Stimulated activated CD4-positive, alpha-beta T cell treated with anti-CD3 and anti-CD28 coated beads, Interleukin-15, amount 100 ng/mL, for 1 hour (primary cell): ENCODE measurements at places on chromosomes 6 and 20.

DNA sequence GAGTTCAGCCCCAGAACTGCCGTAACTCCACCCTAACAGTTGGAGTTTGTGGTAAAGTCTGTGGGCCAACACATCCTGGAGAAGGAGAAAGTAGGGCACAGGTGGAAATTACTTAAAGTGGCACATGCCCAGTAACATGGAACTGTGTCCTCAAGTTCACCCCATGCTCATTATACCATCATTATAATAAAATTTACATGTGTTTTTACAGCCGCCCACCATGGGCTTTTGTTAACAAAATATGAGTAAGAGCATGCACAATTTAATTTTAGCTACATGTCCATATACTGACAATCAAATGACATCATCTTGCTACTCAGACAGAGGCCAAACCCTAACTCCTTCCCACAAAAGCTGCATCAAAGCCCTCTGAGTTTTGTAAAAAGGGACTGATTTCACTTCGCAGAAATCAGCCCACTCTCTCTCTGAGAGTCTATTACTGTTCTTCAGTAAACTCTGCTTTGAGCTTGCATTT, 17.3 kb upstream of the ELOVL4 start:
- no peak for DNase-seq

- DNase-seq, result no peak
These were observed 109.0 kb upstream of the THBS2 start for GRCh38 chr6:169362501-169363121.

- no peak for DNase-seq
These were observed 45.6 kb upstream of the SLC22A1 start for GRCh38 chr6:160076009-160076408.

DNA sequence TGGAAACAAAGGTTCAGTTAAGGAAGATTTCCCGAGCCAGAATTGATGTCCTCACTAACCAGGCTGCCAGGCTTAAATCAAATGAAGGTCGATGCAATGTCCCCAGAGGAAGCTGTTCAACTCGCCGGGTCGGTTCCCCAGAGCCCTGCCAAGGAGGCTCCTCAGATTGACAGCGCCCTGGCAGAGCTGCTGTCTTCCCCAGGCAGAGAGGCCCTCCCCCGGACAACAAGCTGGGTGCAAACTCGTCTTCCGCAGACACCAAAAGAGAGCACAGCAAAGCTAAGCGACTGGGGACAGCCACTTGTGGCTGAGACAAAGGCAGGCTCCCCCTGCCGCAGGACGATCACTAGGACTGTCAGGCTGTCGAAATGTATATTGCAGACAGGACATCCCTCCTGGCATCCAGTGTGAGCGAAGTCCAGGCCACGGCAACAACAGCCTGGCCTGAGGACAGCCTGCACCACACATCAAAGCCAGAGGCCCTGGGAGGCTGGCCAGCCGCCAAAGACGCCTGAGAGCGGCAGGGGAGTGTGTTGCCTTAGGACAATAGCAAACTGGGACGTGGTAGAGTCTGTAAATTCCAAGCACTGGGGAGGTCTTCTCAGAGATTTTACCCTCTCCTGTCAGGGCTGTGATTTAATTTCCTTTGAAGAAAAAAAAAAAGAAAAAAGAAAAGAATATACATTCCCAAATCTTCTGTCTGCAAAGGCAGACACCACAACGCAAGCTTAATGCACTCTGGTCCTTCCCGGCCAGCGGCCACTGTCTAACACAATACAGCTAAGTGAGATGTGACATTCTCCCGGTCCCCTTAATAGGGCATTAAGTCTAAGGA, 99.1 kb downstream of the HIVEP2 start:
- DNase-seq, result no peak

DNA sequence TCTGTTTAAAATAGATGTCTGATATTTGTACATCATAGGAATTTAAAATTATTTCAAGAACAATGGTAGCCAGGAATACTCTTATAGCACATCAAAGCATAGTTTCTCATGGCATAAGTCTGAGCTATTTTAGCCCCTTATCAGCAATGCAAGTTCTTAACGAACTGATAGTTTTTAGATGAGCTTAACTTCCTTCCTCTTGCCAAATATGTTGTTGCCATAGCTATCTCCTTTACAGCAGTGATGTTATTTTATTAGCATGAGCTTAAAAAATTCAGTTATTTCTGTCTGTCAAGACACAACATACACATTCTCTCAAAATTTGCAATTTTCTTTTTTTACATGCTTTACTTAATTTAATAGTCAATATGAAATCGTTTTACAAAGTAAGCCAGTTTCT, 867.2 kb downstream of the PHF3 start:
- DNase-seq, result no peak

DNA sequence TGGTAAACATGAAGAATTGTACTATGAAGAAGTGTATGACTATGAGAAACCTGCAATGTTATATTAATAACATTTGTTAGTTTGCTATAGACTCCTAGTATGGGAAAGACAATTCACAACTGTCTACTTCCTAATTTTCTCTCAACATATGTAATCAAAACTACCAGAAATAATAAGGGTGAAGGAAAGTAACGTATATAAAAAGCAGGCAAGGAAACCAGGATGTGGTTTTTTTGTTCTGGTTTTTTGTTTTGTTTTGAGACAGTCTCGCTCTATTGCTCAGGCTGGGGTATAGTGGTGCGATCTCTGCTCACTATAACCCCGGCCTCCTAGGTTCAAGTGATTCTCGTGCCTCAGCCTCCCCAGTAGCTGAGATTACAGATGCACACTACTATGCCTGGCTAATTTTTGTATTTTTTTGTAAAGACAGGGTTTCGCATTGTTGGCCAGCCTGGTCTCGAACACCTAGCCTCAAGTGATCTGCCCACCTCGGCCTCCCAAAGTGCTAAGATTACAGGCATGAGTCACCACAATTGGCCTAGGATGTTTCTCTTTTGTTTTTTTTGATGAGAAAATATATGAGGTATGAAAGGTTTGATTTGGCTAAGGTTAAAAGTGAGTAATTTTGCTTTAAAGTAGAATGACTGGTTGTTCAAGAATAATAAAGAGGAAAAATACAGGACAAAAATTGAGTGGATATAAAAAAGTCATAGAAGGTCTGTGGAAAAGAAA, 83.1 kb downstream of the PTCHD4 start:
- no peak for DNase-seq

DNA sequence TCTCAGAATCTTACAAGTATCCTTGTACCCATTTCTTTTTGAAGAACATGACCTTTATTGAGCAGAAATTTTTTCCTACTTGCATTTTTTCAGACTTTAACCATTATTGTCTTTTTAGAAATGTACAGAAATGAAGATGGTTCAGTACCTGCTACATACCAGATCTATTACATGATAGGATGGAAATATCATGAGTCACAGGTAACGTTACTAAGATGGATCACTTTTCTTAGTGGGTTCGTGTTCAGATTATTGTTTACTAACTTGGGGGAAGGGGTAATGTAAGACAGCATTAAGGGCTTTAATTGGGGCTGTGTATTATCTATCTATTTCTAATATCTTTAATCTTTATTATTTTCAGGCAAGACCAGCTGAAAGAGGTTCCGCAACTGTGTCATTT, 31.9 kb downstream of the NDUFAF5 start:
- no peak for DNase-seq

GRCh38 chr6:1786455-1787453, 177.0 kb downstream of the FOXC1 start:
- DNase-seq, result no peak

DNA sequence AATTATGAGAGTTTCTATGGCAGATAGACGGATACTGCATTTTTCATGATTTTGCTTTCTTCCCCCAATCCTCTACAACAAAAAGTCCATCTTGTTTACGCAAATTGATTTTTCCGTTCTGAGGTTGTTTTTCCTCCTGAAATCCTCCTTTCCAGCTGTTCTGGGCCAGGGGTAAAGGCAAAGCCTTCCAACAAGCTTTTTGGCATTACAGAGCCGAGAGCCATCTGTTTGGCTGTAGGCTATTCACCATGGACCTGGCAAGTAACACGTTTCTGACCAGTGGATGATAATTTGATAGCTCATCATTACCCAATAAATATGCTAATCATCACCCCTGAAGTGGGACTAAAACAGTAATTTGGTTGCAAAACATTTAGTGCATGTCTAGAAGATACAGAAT, 226.5 kb downstream of the CBLN4 start:
- DNase-seq, result no peak

- DNase-seq, result no peak
These were observed 254.9 kb downstream of the TAF4 start for GRCh38 chr20:61810738-61811135.

- no peak for DNase-seq
These were observed 7.4 kb downstream of the CYP39A1 start for GRCh38 chr6:46645265-46645664.

DNA sequence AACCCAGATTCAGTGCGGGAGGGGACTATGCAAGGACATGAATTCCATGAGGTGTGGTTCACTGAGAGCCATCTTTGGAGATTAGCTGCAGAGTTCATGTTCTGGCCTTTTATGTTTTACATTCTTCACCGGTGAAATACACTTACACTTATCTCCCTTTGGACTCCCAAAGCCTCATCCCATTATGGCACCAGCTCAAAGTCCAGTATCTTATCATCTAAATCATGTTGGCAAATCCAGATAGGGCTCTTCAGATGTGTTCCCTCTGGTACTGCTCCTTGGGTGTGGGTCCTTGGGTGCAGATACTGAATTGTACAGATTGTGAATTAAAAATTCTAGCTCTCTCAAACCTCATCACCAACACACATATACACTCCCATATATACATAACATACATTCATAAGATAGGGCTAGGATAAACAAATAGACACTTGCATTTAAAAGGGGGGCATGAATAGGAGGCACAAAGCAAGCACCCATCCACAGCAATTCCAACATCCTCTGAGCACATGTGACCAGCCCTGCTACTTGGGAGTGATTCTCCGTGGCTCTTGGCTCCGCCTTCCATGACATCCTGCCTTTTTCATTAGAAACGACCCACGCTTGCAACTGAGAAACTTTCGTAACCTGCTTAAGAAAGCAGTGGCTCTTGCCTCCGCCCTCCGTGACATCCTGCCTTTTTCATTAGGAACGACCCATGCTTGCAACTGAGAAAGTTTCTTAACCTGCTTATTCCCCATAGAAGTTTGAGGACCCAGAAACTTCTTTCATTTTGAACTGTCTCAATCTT, 53.6 kb upstream of the LRRC1 start:
- DNase-seq, result no peak

GRCh38 chr6:41659935-41660334, 21.7 kb downstream of the MDFI start:
- DNase-seq, result no peak

DNA sequence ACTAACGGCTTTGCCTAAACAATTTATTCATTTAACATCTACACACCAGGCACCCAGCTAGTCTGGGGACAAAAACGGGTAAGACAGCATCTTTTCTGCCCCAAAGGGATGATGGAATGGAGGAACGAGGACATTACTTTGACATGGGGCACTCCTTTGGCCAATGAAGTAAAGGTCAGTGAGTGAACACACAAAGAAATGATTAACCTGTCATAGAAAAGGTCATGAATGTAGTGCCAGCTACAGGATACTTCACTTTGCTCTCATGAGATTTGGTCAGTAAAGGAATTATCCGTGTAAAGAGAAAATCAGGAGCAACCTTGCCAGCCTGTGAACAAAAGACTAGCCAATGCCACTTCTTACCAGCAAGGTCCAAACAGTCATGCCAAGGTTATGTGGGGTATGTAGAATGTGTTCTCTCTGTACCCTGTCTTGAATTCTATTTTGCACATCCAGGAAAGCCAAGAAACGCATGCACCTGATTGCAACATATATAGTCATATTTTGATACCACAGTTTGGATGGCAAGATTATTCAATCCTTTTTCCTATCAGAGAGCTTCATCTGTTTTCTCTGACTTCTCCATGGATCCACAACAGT, 145.3 kb downstream of the GMPR start:
- no peak for DNase-seq

DNA sequence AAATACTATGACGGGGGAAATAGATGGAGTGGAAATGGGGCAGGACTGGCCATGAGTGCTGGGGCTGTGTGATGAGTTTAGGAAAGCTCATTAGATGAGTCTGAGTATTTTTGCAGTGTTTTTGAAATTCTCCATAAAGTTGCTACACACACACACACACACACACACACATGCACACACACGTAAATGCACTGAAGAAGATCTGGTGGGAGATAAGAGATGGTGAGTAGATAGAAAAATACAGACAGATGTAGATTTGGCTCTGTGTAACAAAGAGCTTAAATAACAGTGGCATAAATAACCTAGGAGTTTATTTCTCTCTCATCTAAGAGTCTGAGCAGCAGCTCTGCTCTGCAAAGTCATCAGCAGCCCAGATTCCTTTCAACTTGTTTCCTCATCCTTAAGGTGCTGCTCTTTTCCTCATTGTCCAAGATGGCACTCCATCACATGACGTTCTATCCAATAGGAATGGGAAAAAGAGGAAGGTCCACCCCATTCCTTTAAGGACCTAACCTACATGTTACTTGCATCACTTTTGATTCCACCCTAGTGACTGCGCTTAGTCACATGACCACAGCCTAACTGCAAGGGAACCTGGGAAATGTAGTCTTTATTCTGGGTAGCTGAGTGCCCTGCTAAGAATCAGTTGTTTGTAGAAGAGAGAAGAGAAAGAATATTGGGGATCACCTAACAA, 76.4 kb downstream of the EYA2 start:
- no peak for DNase-seq

- DNase-seq, result no peak
These were observed 19.1 kb downstream of the SNAI1 start for GRCh38 chr20:50001784-50002311.

- no peak for DNase-seq
These were observed 185.2 kb downstream of the SLC24A3 start for GRCh38 chr20:19397666-19398065.

- DNase-seq, result no peak
These were observed 1.3 kb upstream of the CTCFL start for GRCh38 chr20:57526087-57526884.
